ENCODE measurements at places on chromosomes 7 and 10.
A peak's percentile ranks its signal among the peaks of the same experiment; 100 is the strongest.

GRCh38 chr7:142598297-142598696 is 151.0 kb upstream of the PRSS1 start:
- DNase-seq: no peak

DNA sequence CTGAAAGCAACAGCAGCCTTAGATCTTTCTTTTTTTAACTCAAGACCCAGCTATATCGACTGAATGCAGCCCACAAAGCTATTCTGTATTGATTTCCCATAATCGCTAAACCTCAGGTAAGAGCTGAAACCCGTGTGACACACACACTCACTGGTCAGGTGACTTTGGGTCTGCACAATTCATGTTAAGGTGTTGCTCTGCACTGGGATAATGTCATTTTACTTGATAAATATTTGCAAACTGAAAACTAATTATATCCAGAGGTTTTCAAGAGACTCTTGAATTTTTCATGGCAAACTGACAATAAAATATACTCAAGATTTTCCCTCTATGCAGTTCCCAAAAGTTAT is 33.1 kb downstream of the SCRN1 start:
- no peak for DNase-seq

- no peak for DNase-seq
Measured at GRCh38 chr10:86958901-86959736, 720 bp downstream of the SNCG start.

GRCh38 chr7:152871678-152872060 is 112.1 kb downstream of the ACTR3B start:
- no peak for DNase-seq

DNA sequence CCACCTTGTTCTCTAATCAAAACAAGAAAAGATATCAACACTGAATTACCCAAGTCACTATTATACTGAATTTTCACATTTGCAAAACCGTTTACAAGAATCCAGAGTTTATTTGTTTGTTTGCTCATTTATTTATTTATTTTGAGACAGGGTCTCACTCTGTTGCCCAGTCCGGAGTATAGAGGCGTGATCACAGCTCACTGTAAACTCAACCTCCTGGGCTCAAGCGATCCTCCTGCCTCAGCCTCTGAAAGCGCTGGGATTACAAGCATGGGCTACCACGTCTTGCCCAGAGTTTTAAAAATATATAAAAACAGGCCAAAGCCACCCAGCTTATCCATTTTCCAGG is 8.5 kb downstream of the CREB3L2 start:
- DNase-seq: no peak

DNA sequence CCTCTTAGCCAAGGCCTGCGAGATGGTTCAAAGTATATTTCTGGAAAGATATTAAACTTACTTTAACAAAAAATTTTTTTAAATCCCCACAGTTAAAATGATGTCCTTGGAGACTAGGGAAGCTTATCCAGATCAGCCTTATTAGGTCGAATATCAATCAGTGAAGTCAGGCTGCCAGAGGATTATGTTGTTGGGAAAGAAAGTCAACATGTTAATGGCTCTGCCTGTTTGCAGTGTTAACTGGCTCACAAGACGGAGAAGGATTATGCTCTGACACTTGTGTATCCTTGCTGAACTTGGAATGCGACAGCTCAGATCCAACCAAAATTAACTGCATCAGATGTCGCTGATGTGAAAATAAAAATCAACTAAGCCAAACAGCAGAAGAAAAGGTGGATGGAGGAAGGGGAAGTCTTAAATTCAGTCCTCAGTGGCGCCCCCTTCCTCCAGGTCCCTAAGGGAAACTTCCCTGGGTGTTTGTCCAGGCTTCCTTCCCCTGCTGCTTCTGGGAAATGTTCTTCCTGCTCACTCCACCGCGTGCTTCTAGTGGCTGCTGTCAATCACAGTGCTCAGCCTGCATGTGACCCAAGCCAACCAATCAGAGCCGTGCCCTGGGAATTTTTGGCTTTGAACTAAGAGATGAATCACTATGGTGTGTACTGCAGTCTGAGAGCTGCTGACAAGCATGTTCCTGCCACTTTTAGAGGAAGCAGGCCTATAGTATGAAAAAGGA is 690.4 kb upstream of the NRP1 start:
- DNase-seq: no peak

DNA sequence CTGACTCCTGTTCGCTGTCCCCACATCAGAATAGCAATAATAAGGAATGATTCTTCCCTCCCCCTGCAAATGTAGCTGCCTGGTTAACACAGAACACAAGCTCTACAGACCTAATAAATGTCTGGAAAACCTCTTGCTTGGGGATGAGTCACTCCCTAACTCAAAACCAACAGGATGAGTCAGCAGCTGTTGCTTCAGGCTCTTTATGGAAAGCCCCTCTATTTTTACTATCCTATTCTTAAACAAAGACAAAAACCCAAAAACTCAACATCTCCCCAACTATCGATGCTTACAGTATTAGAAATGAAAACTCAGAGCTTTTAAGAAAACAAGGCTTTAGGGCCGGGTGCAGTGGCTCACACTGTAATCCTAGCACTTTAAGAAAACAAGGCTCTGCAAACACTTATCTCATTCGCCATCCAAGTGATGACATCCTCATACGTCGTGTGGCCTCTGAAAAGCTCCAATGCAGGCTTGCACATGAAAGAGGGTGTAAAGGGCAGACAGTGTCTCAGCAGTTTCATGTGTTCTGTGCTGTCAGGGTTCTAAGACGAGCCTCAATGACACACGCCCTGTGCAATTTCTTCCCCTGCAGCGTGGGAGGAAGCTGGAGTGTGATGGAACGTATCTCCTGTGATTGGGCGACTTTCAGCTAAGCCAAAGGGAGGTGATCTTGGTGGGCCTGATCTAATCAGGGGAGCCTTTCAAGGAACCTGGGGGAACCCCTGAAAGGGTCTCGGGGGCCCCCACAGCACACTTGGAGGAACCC is 70.1 kb downstream of the AMZ1 start:
- DNase-seq: peak; percentile 4

GRCh38 chr7:139661043-139661440 is 116.8 kb downstream of the HIPK2 start:
- DNase-seq: no peak

GRCh38 chr10:63430091-63430998 is 35.4 kb downstream of the JMJD1C start:
- DNase-seq: no peak

DNA sequence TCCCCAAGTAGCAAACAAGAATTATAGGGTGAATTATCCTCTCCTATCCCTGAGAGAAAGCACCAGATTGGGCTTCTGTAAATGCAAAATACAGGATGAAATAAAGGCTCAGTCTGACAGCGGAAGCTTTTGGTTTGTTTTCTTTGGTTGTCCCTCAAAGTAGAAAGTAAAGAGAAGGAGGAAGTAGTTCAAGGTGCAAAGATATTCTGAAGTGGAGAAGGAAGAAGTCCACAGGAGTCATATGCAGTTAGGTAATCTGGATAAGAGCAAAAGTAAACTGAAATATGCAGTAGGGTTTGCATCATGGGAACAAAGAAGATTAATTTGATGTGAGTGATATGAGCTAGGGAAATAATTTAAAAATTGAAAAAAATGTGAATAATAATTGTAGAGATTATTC is 1071.9 kb downstream of the CNTNAP2 start:
- no peak for DNase-seq

DNA sequence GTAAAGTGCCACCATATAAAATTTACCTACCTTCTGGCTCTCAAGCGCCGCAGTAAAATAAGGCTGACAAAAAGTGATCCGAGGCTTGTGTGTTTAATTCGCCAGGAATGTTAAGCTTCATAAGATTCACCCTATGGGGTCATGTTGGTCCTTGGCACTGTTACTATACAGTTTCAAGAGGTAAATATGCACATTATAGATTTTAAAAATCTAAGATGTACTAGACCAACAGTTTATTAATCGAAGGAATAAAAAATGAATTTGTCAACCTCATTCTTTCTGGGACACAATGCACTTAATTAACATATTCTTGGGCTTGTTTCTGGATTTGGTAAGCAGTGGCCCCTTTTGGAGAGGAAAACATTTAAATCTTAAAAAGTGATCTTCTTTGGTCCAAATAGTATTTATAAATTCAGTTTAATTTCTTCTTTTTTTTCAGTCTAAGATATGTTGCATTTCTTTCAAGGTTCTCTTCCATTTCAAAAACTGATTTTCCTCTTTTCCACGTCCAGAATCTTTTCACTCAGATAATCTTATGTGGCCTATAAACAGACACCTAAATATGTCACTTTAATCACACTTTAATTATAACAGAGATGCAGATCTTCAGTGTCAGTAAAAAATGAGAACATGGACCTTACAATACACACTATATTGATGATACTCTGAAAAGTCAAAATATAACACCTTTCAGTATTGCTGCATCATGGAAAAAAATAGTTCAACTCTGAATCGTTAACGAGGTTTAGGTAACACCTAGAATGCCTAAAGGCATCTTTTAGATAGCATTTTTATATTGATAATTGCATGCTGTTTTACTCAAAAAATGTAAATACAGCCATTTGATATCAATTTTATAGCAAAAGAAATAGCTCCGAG is 3.8 kb upstream of the SKIDA1 start:
- DNase-seq: no peak

DNA sequence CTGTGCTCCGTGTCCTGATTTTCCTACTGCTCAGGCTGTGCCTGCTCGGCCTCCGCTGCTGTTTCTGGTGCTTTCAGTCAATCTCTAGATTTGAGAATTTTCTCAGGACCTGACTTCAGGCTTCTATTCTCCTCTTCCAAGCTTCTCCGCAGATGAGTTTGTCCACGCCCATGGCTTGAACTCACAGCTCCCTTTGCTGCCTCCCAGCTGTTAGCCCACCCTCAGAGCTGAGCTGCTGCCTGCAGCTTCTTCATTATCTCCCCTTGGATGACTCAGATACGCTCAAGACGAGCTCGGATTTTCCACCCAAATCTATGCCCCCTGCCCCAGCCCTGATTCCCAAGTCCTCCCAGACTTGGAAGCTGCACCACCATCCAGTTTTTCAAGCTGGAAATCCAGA is 104.7 kb downstream of the FGFR2 start:
- no peak for DNase-seq

GRCh38 chr10:72219235-72219814 is 3.2 kb upstream of the ASCC1 start:
- DNase-seq: no peak

DNA sequence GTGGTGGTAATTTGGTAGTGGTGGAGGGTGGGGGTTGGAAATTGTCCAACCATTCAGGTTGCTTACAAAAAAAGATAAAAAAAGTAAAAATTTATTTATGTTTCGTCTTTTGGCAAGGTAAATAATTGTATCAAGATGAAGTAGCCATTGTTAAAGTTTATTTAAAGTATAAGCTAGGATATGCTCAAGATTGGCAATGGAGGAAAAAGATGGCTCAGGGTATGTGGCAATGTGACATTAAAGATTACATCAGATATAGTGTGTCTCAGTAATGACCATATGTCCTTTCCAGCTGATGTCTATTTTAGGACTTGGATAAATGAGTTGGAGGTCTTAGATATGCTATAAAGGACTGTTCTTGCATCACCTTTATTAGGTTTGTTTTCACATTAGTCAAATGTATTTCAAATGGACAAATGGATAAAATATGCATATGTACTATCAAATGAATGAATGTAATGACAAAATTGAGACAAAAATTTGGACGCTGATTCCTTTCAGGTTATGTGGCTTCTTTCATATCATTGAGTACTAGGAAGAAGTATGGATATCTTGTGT is 60.9 kb downstream of the ST7 start:
- DNase-seq: no peak

GRCh38 chr10:88474884-88475844 is 108.0 kb downstream of the RNLS start:
- DNase-seq: no peak

DNA sequence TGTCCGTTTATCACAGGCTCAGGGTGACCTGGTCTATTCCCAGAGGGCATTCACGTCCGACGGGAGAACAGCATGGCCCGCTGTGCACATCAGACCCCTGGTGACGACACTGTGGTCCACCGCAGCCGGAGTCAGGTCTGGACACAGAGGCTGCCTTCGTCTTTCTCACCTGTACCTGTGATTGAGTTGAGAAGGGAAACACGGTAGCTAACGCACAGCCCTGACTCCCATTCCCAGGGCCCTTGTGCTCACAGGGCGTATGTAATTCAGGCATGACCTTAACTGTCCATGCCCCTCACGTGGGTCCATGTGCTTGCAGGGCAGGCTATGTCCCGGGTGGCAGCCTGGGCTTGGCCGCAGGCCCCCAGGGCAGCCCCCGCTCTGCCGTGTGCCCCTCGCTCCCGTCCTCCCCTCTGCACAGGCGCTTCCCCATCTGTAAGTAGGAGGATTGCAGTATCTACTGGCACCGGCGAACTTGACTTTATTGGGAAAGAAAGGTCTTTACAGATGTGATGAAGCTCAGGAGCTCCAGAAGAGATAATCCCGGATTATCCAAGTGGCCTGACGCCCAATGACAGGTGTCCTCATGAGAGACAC is 221.3 kb upstream of the TCERG1L start:
- no peak for DNase-seq

GRCh38 chr7:48643431-48644013 is 280.8 kb upstream of the CDC14C start:
- DNase-seq: no peak

DNA sequence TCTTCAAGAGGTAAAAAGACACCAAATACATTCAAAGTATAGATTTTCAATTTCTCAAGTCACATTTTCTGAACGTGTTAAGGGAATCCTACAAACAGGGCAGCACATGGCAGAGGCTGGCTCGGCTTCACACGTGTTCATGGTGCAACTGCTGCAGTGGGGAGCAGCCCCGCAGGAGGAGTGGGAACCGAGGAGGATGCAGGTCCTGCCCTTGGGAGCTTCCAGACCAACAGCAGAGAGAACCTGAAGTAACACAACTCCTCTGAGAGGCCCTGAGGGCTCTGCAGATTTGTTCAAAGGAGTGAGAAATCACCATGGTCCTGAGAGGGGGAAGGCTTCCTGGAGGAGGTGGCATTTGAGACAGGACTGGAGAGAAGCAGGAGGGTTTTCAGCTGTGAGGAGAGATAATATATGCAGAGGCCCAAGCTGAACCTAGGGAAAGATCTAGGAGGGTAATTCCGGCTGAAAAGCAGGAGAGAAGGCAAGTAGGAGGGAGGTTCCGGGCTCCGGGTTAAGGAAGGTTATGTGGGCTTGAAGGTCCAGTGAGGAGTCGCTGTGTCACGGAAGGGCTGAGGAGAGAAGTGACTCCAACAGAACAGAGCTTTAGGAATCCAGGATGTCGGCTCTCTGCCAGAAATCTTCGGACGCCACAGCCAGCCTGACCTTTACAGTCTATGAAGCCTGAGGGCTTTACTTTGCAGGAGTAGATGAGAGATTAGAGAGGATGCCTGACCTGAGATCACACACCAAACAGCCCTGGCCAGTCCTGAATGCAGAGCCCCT is 77.5 kb downstream of the GPR26 start:
- DNase-seq: no peak

DNA sequence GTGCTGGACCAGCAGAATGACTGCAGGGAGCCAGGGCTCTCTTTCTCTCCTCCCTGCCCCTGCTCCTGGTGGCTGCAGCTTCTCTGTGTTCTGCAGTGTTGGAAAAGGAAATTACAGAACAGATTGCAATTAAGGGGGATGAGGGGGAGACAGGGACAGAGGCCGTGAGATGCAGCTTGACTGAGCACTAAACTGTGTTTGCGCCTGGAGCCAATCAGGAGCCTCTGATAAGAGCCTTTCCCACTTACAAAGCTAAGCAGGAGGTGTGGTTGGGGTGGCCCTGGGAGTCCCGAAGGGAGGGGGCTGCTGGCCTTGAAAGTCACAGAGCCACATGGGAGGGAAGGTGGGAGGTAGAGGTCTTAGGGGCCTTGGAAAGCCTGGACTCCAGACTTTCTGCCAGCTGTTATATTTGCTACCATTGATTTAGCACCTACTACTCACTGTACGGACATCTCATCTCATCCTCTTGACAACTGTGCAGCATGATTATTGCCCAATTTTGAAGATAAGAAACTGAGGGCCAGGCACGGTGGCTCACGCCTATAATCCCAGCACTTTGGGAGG is 26.7 kb downstream of the TRIM8 start:
- DNase-seq: no peak

Data from stimulated activated CD4-positive, alpha-beta T cell treated with anti-CD3 and anti-CD28 coated beads, TNF-alpha, amount 100 ng/mL, for 1 hour (primary cell).